ENCODE measurements at places on chromosomes 7 and 10. TPM values are rescaled to one million over a fixed set of nuclear protein-coding genes. Genes with fewer than 3 reads are reported as not detected.

Gene WDR91
- 15.9 TPM for total RNA-seq

Gene OR2A12
- not detected for total RNA-seq

Gene RBM28
- 341 TPM for total RNA-seq

Gene CHRM2
- total RNA-seq = 12.0 TPM

Gene TAS2R41
- not detected for total RNA-seq

Gene OPN4
- 1.5 TPM for total RNA-seq

Gene FBXL13
- total RNA-seq = not detected

Gene EZH2
- total RNA-seq = 7.6 TPM

Gene PALD1
- total RNA-seq = 3.0 TPM

Gene NKX2-3
- total RNA-seq = 10.1 TPM

Data from transverse colon (tissue), 4 donors.